ENCODE measurements at places on chromosomes 3 and 15. TPM values are rescaled to one million over a fixed set of nuclear protein-coding genes. Genes with fewer than 3 reads are reported as not detected.

The MYL3 gene
- not detected for total RNA-seq

The CPN2 gene
- not detected for total RNA-seq

The DLL4 gene
- not detected for total RNA-seq

The MST1R gene
- total RNA-seq = 1.3 TPM

The NRROS gene
- total RNA-seq = 20.0 TPM

The C3orf22 gene
- not detected for total RNA-seq

The HTR3E gene
- not detected for total RNA-seq

The SH3BP5 gene
- 55.8 TPM for total RNA-seq

The BRPF1 gene
- 40.4 TPM for total RNA-seq

- H3K27me3 ChIP-seq = no peaks in the 10 kb centered on the region
- H3K27ac ChIP-seq = no peak overlapping the region
- no peak overlapping the region for H3K4me3 ChIP-seq
- no peak for DNase-seq
- H3K36me3 ChIP-seq = no peaks in the 10 kb centered on the region
Measured at GRCh38 chr3:173933113-173933512, 535.6 kb downstream of the NLGN1 start.

GRCh38 chr3:72361990-72362389, 486.3 kb downstream of the SHQ1 start:
- no peak overlapping the region for H3K4me3 ChIP-seq
- H3K4me1 ChIP-seq = no peaks in the 10 kb centered on the region
- no peak overlapping the region for H3K27ac ChIP-seq
- no peak for DNase-seq
- no peaks in the 10 kb centered on the region for H3K36me3 ChIP-seq

DNA sequence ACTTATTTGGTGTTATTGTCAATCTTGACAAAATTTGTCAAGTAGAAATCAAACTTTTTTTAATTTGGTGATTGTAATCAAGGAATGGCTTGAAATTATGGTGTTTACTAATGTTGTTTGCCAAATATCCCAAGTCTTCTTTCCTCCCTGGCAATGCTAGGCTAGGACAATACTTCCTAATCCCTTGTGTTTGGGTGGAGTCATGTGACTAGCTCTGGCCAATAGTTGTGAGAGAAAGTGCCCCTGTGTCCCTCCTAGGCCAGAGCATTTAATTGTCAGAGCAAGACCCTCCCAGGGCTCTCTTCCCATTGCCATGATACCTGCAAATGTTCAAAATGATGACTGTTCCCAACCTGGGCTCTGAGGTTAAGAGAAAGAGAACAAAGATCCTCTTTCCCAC, 132.7 kb downstream of the ANXA2 start:
- H3K27ac ChIP-seq = no peak overlapping the region
- no peaks in the 10 kb centered on the region for H3K36me3 ChIP-seq
- H3K4me3 ChIP-seq = no peak overlapping the region
- no peaks in the 10 kb centered on the region for H3K27me3 ChIP-seq

DNA sequence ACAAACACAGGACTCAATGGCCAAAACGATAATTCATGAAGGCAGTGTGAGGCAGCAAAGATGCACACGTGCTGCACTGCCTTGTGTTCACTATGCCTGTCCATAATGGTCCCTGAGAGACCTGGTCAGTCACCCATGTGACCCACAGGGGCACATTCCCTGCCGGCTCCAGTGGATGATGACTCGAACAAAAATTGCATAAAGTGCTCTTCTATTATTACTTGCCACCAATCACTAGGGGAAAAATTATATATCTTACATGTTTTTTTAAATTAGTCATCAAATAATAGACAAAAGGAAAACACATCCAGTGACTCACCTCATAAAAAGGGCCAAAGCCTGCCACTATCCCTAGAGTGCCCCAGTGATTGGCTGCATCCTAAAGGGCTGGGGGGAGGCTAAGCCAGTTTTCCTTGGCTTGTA, 47.5 kb downstream of the UBP1 start:
- no peaks in the 10 kb centered on the region for H3K27me3 ChIP-seq
- H3K4me3 ChIP-seq = no peak overlapping the region
- no peak for DNase-seq
- peaks cover 7% of the 10 kb centered on the region for H3K4me1 ChIP-seq
- H3K27ac ChIP-seq = no peak overlapping the region

DNA sequence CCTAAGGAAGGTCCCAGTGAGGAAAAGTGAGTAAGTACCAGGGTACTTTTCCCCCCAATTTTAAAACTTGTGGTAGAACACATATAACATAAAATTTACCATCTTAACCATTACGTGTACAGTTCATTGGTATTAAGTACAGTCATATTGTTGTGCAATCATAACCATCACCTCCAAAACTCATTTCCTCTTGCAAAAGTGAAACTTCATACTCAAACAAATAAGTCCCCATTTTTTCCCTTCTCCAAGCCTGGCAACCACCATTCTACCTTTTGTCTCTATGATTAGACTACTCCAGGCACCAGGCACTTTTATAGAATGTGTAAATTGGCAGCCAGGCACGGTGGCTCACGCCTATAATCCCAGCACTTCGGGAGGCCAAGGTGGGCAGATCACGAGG, 12.2 kb downstream of the PRC1 start:
- peaks cover 5% of the 10 kb centered on the region for H3K36me3 ChIP-seq
- DNase-seq = no peak
- H3K4me3 ChIP-seq = no peak overlapping the region
- H3K27me3 ChIP-seq = no peaks in the 10 kb centered on the region
- H3K27ac ChIP-seq = no peak overlapping the region

GRCh38 chr15:39735120-39735717, 47.4 kb downstream of the FSIP1 start:
- DNase-seq = no peak
- no peak overlapping the region for H3K4me3 ChIP-seq
- no peaks in the 10 kb centered on the region for H3K27me3 ChIP-seq
- no peaks in the 10 kb centered on the region for H3K36me3 ChIP-seq

- H3K4me3 ChIP-seq = peak overlapping the region; percentile 93
- peaks cover 50% of the 10 kb centered on the region for H3K4me1 ChIP-seq
- no peak for DNase-seq
- no peaks in the 10 kb centered on the region for H3K27me3 ChIP-seq
- no peaks in the 10 kb centered on the region for H3K36me3 ChIP-seq
- H3K27ac ChIP-seq = peak overlapping the region; percentile 84
Measured at GRCh38 chr3:105868431-105868741, 426 bp downstream of the CBLB start.

GRCh38 chr15:74809242-74809641, 3.4 kb upstream of the LMAN1L start:
- H3K27ac ChIP-seq = no peak overlapping the region
- no peak for DNase-seq
- peaks cover 15% of the 10 kb centered on the region for H3K4me1 ChIP-seq
- no peaks in the 10 kb centered on the region for H3K36me3 ChIP-seq

DNA sequence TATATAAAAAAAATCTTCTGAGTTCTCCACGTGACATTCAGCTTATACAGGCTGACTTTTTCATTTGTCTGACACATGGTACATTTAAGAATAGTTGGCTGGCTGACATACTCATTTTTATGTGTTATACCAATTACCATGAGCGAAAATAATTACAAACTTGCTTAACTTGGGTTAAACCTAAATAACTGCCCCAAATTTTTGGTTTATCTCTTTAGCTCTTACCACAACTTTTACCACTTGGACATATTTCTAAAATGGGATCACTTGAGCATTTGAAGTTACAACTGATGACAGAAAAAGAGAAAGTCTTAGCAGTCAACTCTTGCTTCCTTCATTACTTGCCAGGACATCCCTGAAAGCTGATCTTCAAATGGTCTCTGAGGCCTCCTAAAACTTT, 618.1 kb downstream of the RBMS3 start:
- H3K4me3 ChIP-seq = no peak overlapping the region
- H3K27me3 ChIP-seq = no peaks in the 10 kb centered on the region
- H3K36me3 ChIP-seq = no peaks in the 10 kb centered on the region
- no peak overlapping the region for H3K27ac ChIP-seq
- no peaks in the 10 kb centered on the region for H3K4me1 ChIP-seq

- no peak for DNase-seq
- peak overlapping the region; percentile 27 for H3K4me3 ChIP-seq
- H3K4me1 ChIP-seq = peaks cover 23% of the 10 kb centered on the region
- no peak overlapping the region for H3K27ac ChIP-seq
Measured at GRCh38 chr15:98651581-98652220, 3.4 kb downstream of the IGF1R start.

- no peak overlapping the region for H3K27ac ChIP-seq
- no peaks in the 10 kb centered on the region for H3K36me3 ChIP-seq
- H3K27me3 ChIP-seq = no peaks in the 10 kb centered on the region
Measured at GRCh38 chr3:197458179-197458707, 97.5 kb downstream of the BDH1 start.

DNA sequence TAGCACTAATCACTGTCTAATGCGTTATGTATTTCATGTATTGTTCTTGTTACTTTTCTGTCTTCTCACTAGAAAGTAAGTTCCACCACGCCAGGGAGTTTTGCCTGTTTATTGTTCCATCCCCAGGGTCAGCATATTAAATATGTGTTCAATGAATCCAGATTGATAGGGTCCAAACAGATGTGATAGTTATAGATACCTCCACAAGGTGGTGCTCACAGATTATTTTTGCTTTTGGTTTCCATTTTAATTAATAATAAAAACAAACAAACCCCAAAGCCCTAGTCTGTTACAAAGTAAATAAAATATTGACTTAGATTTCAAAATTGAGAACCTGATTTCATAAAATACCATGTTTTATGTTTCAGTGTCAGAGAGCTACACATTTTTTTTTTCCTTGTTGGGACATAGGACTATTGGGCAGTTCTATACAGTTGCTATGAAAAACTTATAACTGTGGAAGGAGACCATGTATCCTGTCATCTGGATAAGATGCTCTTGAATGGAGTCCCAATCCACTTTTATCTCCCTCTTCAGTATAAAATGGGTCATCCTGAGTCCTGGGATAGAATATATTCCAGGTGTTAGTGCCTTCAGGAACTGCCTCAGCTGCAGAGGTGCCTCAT, 12.4 kb downstream of the OTOL1 start:
- H3K27ac ChIP-seq = no peak overlapping the region
- no peak for DNase-seq
- no peak overlapping the region for H3K4me3 ChIP-seq
- H3K36me3 ChIP-seq = no peaks in the 10 kb centered on the region

DNA sequence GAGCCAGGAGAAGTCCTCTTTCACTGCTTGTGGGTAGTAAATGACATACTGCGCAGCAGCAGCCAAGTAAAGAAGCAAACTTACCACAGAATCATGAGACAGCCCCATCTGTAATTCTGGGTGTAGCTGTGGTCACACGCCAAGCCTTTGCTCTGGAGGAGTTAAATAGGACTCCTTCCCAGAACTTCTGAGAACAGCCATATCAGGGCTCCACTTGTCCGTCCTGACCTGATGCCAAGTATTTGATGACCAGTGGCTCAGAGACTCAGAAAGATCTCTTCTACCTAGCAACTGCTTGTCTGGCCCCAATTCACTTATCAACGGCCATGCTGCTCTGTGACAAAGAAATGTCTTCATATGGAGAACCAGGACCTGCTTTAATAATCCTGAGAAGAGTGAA, 20.6 kb upstream of the GOLIM4 start:
- no peaks in the 10 kb centered on the region for H3K27me3 ChIP-seq
- H3K27ac ChIP-seq = no peak overlapping the region
- no peak overlapping the region for H3K4me3 ChIP-seq
- no peak for DNase-seq
- no peaks in the 10 kb centered on the region for H3K4me1 ChIP-seq

DNA sequence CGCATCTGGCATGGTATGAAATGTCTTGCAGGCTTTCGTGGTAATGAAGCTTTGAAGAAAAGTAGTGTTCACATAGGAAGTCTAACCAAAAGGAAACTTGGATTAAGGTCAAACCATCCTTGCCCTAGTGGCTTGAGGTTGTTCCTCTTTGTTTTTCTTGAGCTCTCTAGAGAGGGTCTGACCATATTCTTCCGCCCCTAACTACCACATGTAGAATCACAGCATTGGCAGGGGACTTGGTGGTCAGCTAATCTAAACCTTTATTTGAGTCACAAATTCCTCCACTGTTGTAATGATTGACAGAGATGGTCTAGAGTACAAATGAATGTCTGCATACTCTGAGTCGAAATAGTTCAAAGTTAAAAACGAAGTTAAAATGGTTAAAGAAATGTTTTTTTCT, 39.1 kb upstream of the PHLDB2 start:
- no peak overlapping the region for H3K27ac ChIP-seq
- H3K27me3 ChIP-seq = no peaks in the 10 kb centered on the region
- H3K4me1 ChIP-seq = no peaks in the 10 kb centered on the region
- no peak overlapping the region for H3K4me3 ChIP-seq
- DNase-seq = no peak

DNA sequence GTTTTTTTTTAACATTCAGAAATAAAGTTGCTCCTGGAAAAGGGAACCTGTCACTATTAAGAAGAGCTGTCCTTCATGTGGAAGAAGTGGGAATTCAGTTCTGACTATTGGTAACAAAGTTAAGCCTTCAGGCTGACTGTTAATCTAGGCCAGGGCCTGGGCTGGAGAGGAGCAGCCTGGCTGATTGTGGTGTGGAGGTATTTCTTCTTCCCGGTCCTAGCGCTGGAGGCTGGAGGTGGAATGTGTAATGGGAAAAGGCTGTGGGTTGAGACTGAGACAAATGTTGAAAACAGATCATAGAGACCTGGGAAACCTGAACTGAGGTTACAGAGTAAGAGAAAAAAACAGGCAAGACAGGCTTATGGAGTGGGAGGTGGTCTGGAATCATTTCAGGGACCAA, 23.8 kb upstream of the SH3BP5 start:
- no peak overlapping the region for H3K4me3 ChIP-seq
- DNase-seq = no peak
- H3K27ac ChIP-seq = peak overlapping the region; percentile 72

DNA sequence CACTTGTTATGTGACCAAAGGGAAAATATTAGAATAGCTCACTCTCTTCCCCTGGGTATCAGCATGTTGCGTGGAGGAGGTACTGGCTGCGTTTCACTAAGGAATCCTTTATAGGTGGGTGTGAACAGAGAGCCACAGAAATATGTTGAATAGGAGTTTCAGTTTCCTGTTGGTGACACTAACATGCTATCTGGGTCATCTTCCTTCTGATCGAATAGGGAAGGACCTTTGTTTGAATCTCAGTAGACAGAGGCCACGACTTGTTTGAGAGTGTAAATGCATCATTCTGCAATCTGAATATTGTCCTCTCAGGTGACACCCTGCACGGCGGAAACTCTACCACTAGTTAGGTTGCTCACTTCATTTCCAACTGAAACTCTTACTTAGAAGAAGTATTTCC, 157.9 kb upstream of the SLC2A2 start:
- H3K27me3 ChIP-seq = no peaks in the 10 kb centered on the region
- H3K4me1 ChIP-seq = peaks cover 21% of the 10 kb centered on the region
- peaks cover 11% of the 10 kb centered on the region for H3K36me3 ChIP-seq

DNA sequence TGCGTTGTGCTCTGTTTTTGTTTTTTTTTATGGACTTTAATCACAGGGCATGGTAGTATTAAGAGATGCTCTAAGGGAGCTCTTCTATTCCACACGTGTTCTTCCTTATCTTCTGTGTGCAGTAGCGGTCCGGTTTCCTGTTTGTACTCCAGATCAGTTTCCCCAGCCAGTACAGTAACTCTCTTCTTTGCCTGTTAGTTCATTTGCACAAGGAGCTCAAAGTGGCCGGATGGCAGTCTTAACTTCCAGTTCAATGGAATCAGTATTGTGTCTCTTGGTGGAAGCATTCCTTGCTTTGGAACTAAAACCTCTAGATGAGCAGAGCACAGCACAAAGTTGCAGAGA, 122.0 kb downstream of the KLF13 start:
- peaks cover 7% of the 10 kb centered on the region for H3K4me1 ChIP-seq
- no peaks in the 10 kb centered on the region for H3K27me3 ChIP-seq
- H3K36me3 ChIP-seq = no peaks in the 10 kb centered on the region
- DNase-seq = no peak
- no peak overlapping the region for H3K4me3 ChIP-seq

- peaks cover 78% of the 10 kb centered on the region for H3K4me1 ChIP-seq
- peaks cover 39% of the 10 kb centered on the region for H3K36me3 ChIP-seq
Measured at GRCh38 chr3:15330031-15330596, 2.3 kb downstream of the SH3BP5 start.

All from CD4-positive, alpha-beta memory T cell (primary cell).